ENCODE measurements at places on chromosomes 6 and 20.
A peak's percentile ranks its signal among the peaks of the same experiment; 100 is the strongest.

- no peak for DNase-seq
Observed at GRCh38 chr6:135085700-135086413, 31.2 kb upstream of the HBS1L start.

- DNase-seq, result no peak
Observed at GRCh38 chr20:59735486-59735885, 131.1 kb downstream of the PHACTR3 start.

GRCh38 chr6:47047479-47048407, 5.6 kb upstream of the ADGRF1 start:
- peak; percentile 19 for DNase-seq

GRCh38 chr6:108119769-108120141, 45.2 kb upstream of the OSTM1 start:
- no peak for DNase-seq

- no peak for DNase-seq
Observed at GRCh38 chr20:40960521-40960956, 68.1 kb upstream of the TOP1 start.

GRCh38 chr6:158033751-158034702, 52.4 kb downstream of the SYNJ2 start:
- DNase-seq, result no peak
